ENCODE measurements at places on chromosomes 6 and 20. TPM values are rescaled to one million over a fixed set of nuclear protein-coding genes. Genes with fewer than 3 reads are reported as not detected.

GRCh38 chr6:80142586-80142985 lies 36.1 kb downstream of the BCKDHB start:
- DNase-seq, result no peak
- no peaks in the 10 kb centered on the region for H3K36me3 ChIP-seq
- H3K27ac ChIP-seq, result no peak overlapping the region
- H3K4me3 ChIP-seq, result no peak overlapping the region
- no peaks in the 10 kb centered on the region for H3K27me3 ChIP-seq
- H3K4me1 ChIP-seq, result peaks cover 17% of the 10 kb centered on the region

DNA sequence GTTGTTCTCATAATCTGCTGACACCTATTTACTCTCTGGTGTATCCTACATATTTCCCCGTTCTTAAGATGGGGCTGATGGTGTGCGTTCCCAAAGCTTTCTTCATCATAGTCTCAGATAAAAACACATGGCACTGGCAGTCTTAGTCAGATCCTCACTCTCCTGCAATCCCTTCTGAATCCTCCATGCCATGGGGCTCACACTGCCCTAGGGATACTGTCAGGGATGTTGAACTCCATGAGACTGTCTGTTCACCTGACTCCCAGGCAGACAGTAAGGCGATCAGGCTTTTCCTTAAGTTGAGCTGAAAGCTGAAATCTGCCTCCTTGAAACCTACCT lies 76.0 kb downstream of the SLX4IP start:
- H3K27me3 ChIP-seq, result no peaks in the 10 kb centered on the region
- H3K4me3 ChIP-seq, result no peak overlapping the region
- peaks cover 24% of the 10 kb centered on the region for H3K4me1 ChIP-seq
- no peak for DNase-seq

DNA sequence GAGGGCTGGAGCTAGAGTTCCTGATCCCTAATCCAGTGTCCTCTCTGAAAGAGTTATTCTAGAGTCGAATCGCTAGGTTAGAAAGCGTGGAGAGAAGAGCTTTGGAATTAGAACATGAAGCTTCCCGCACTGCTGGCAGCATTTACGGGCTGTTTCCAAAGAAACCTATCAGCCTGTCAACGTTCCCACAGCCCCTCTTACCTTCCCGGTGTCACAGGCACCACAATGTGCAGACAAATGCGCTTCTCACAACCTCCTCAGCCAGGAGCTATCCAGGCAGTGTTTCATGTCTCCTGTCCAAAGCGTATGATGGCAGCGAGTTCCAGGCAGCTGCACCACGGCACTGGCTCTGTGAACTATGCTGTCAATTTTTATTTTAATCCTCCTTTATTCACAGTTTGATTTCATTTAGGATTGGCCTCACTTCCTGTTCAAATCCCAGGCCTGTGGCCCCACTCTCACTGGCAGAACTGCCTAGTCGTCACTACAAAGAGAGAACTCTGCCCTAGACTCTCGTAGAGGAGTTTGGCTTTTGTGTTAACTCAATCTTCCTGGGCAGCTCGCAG lies 322.8 kb upstream of the SOX4 start:
- H3K36me3 ChIP-seq, result no peaks in the 10 kb centered on the region
- DNase-seq, result no peak

DNA sequence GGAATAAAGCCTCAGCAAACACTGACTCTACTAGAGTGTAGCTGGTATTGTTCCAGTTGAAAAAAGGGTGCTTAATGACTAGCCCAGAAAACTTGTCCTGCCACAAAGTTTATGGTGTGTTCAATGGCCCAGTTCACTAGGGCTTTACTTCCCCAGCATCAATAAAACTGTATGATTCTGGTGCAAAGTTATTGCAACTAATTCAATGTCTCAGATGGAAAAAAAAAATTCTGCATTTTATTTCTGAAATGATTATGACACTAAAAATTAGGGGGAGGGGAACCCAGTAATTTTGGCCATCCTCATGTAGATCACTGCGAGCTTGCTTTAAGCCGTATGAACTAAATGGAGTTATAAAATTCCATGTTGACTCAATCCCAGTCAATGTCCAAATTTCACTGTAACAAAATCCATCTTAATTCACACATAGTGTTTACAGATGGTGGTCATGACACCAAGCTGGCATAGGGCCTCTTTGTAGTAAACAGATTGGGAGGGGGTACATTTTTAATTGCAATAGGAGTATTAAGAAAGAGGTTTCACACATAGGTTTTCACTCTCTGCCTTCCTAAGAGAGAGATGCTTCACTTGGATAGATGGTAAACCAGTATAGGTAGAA lies 41.2 kb downstream of the PTPRK start:
- no peaks in the 10 kb centered on the region for H3K4me1 ChIP-seq
- H3K4me3 ChIP-seq, result no peak overlapping the region
- no peak for DNase-seq
- no peaks in the 10 kb centered on the region for H3K27me3 ChIP-seq
- H3K36me3 ChIP-seq, result no peaks in the 10 kb centered on the region

DNA sequence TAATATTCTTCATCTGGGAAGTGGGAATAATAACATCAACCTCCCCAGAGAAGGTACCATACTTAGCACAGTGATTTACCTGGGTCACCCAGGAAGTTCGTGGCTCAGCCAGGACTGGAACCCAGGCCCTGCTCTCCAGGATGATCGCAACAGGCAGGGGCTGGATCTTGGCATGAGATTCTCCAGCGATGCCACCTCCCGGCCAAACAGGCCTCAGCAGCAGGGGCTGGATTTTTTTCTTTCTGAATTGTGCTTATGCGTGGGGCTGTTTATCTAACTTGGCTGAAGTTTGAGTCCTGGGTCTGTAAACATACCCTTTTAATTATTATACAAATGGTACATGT lies 129.5 kb upstream of the PTPN1 start:
- H3K4me3 ChIP-seq, result no peak overlapping the region
- H3K4me1 ChIP-seq, result peaks cover 43% of the 10 kb centered on the region
- no peaks in the 10 kb centered on the region for H3K27me3 ChIP-seq
- H3K36me3 ChIP-seq, result no peaks in the 10 kb centered on the region
- peak overlapping the region; percentile 96 for H3K27ac ChIP-seq
- DNase-seq, result peak; percentile 63

- no peaks in the 10 kb centered on the region for H3K27me3 ChIP-seq
- H3K36me3 ChIP-seq, result no peaks in the 10 kb centered on the region
- no peaks in the 10 kb centered on the region for H3K4me1 ChIP-seq
- no peak overlapping the region for H3K27ac ChIP-seq
- DNase-seq, result no peak
- H3K4me3 ChIP-seq, result no peak overlapping the region
Measured at GRCh38 chr6:116529466-116530290, 15.8 kb downstream of the TRAPPC3L start.

DNA sequence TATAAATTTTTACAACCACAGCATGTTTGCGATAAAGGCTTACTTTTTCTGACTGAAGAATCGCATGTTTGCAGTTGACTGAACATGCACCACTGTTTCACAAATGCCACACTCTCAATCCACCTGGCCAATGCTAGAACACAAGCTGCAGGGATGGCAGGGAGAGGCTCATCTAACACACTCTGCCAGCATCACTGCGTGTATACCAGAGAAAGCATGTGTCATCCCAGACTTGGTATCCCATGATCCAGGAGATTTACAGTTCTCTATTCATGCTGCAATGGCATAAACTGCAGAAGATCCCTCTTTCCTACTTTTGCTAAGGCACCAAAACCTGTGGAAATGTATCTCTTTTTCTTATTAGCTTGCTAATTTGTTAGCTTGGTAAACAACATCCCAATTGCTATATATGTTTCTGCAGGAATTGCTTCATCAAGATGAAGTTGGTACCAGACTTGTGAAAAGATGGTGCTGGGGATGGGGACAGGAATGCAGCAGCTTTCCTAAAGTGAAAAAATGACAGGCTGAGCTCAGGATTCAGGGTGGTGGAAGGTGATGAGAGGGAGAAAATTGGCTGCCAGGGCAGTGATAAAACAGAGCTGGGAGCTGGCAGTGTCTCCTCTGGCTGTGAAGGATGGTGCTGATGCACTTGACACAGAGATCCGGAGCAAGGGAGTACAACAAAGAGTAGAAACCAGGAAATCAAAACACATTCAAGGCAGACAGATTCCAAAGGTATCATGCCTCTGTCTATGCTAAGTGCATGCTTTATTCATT lies 186.9 kb downstream of the HIVEP2 start:
- DNase-seq, result no peak
- H3K4me1 ChIP-seq, result no peaks in the 10 kb centered on the region
- no peak overlapping the region for H3K27ac ChIP-seq
- no peaks in the 10 kb centered on the region for H3K36me3 ChIP-seq
- no peak overlapping the region for H3K4me3 ChIP-seq

DNA sequence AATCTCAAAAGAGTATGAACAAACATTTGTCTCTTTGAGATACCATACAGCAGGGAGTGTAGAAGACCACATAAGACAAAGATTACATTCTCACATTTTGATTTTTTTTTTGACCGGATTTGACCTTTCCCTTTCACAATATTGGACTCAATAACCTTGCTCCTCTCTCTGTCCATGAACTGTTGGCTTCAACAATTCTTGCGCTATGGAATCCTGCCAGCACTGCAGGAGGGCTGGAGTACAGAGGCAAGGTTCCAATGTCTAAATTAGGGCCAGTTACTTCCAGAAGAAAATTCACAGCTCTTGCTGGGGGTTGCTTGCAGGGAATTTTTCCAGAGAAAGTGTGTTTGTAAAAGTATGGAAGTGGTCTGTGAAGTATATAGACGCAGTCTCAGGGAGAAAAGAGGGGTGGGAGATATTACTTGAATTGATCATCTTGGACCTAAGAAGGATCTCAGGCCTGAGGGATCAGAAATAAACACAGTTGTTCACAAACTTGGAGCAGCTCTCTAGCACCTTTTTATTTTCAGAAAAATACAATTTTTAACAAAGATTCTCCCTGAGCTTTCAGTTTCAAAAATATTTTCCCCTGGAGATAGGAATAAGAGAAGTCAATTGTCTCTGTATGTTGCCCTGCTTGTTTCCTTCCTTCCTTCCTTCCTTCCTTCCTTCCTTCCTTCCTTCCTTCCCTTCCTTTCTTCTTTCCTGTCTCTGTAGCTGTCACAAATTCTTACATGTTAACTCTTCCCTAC lies 765.9 kb downstream of the BCKDHB start:
- peak; percentile 19 for DNase-seq
- H3K27me3 ChIP-seq, result no peaks in the 10 kb centered on the region
- no peaks in the 10 kb centered on the region for H3K4me1 ChIP-seq
- H3K36me3 ChIP-seq, result no peaks in the 10 kb centered on the region
- no peak overlapping the region for H3K27ac ChIP-seq
- H3K4me3 ChIP-seq, result no peak overlapping the region

DNA sequence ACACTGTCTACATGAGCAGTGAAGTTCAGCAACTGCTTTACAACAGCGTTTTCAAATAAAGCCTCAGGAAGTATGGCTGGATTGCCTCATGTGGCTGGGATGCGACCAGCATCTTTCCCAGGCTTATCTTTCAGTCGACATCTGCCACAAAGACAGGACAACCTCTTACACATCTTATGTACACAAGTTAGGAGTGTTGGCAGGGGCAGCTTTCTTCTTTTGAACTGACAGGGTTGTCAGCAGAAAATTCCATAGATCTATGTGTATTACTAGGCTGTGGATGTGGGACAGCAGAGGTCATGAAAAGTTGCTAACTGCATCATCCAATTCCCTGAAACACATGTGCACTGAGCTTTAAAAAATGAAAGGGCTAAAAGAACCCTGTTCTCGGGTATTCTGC lies 48.1 kb downstream of the PLAGL1 start:
- H3K4me1 ChIP-seq, result peaks cover 11% of the 10 kb centered on the region
- peaks cover 3% of the 10 kb centered on the region for H3K36me3 ChIP-seq
- no peaks in the 10 kb centered on the region for H3K27me3 ChIP-seq
- H3K4me3 ChIP-seq, result no peak overlapping the region

- H3K36me3 ChIP-seq, result no peaks in the 10 kb centered on the region
- no peak overlapping the region for H3K4me3 ChIP-seq
- H3K27me3 ChIP-seq, result no peaks in the 10 kb centered on the region
Measured at GRCh38 chr6:25694366-25694765, 42.4 kb downstream of the SCGN start.

DNA sequence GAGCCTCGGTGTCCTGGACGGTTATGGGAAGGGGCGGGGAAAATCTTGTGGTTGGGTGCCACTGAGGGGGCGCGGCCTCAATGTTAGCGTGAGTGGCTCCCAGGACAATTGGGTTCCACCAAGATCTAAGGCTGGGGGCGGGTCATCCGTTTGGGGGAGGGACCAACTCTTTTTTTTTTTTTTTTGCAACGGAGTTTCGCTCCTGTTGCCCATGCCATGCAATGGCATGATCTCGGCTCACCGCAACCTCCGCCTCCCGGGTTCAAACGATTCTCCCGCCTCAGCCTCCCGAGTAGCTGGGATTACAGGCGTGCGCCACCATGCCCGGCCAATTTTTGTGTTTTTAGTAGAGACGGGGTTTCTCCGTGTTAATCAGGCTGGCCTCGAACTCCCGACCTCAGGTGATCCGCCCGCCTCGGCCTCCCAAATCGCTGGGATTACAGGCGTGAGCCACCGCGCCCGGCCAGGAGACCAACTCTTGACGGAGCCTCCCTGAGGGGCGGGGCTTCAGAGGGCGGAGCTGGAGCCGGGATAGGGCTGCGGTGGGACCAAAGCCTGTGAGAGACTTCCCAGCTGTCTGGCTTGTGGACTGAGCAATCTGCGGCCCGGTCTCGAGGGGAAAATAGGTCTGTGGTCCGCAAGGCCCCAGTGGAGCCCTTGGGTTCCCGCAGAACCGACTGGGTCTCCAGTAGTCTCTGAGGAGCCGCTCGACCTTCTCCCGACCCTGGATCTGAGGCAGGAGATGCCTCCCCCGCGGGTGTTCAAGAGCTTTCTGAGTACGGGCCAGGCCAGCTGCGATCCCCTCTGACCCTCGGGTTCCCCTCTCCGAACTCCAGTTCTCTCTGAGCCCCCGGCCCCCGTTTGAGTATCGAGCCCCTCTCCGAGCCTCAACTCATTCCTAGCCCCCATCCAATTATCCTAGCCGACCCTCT lies 1.1 kb downstream of the SPAG4 start:
- no peaks in the 10 kb centered on the region for H3K36me3 ChIP-seq
- no peaks in the 10 kb centered on the region for H3K27me3 ChIP-seq
- DNase-seq, result peak; percentile 90

Gene SLC35F1
- 3.3 TPM for total RNA-seq

DNA sequence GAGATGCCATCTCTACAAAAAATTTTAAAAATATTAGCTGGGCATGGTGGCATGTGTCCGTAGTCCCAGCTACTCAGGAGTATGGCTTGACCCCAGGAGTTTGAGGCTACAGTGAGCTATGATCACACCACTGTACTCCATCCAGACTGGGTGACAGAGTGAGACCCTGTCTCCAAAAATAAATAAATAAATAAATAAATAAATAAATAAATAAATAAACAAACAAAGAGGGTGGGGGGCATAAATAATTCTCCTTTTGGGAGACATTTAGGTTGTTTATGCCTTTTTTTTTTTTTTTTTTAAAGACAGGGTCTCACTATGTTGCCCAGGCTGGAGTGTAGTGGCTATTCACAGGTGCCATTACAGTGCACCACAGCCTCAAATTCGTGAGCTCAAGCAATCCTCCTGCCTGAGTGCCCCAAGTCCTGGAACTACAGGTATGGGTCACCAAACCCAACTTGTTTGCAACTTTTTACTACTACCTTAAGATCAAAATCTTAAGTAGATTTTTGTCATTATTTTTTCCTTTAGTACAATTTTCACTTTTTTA lies 29.5 kb downstream of the FASTKD5 start:
- DNase-seq, result no peak
- H3K4me1 ChIP-seq, result no peaks in the 10 kb centered on the region

Measured in adrenal gland (tissue), 19 donors.